ENCODE measurements at places on chromosomes 5 and 9. TPM values are rescaled to one million over a fixed set of nuclear protein-coding genes. Genes with fewer than 3 reads are reported as not detected.

SHISAL2B gene
- 9.3 TPM for polyA plus RNA-seq

C5orf15 gene
- polyA plus RNA-seq = 124 TPM

SLC46A2 gene
- 0.33 TPM for polyA plus RNA-seq

SLIT3 gene
- 44.5 TPM for polyA plus RNA-seq

SLC34A3 gene
- 2.5 TPM for polyA plus RNA-seq

DMGDH gene
- polyA plus RNA-seq = 1.9 TPM
